ENCODE measurements at places on chromosomes 7 and 10.
A peak's percentile ranks its signal among the peaks of the same experiment; 100 is the strongest.

DNA sequence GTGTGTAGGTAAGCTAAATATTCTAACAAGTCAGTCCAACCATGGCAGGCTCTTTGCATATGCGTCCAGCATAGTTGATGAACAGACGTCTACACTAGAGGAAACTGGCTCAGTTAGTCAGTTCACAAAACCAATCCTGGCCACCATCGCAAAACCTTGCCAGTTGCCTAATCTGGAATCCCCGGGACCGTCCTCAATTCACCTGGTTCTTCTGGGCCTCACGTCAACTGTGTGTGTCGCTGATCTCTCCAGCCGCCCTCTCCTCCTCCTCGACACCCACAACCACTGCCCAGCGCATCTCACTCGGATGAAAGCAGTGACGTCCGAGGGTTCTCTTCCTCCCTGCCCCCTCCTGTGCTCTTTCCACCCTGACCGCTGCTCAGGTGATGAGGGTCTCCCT is 217.8 kb upstream of the SH2B2 start:
- DNase-seq, result no peak

DNA sequence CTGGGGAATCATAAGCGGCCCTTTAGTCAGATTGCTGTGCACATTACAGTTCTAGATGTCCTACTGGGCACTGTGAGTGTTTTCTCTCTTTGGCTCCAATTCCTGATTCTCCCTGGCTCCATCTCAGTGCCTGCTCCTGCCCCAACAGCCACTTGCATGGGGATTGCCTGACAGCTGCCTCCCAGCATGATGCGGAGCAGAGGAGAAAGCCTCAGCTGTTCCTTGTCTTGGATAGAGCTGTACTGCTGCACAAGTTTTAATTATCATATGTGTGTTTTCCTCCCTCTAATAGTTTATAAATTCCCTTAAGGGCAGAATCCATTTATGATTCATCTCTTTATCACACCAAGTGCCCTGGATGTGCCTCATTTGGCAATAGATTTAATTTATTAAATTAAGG is 285.8 kb upstream of the COBL start:
- DNase-seq, result no peak

DNA sequence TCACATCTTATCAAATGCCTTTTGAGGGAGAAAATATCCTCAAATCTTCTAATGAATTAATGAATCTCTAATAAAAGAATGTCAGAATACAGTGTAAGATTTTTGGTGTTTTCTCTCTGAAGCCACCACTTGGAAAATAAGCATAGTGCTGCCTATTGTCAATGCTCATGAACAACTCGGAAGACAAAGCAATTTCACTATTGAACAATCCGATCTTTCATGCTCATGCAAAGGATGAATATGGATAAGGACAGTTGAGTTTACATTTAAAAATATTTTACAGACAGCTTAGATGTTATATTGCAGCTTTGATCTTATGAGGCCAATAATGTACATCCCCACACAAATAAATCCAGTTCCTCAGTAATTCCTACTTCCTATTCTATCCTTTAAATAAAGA is 40.6 kb downstream of the MAGI2 start:
- no peak for DNase-seq

DNA sequence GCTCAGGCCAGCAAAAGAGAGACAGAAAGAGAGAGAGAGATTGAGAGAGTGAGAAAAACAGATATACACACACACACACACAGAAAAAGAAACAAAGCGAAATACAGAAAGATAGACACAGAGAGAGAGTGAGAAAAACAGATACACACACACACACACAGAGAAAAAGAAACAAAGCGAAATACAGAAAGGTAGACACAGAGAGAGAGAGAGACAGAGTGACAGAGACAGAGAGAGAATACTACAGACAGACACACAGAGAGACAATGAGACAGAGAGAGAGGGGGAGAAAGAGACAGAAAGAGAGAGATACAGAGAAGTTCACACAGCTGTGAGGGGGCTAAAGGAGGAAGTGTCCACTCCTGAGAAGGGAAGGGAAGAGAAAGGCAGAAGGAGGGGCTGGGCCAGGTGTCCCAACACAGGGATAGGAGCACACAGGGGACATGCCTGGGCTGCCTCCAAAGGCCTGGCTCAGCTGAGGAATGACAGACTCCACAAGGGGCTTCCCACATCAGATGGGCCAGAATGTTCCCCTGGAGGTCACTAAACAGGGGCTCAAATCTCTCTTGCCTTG is 4.3 kb downstream of the GCK start:
- DNase-seq, result no peak

GRCh38 chr7:151632750-151633515 is 113.2 kb upstream of the RHEB start:
- DNase-seq, result peak; percentile 67

- no peak for DNase-seq
These were observed 104.5 kb downstream of the PIP4K2A start for GRCh38 chr10:22609719-22610465.

GRCh38 chr10:94088926-94089381 is 95.2 kb downstream of the PLCE1 start:
- DNase-seq, result no peak

GRCh38 chr10:33950206-33950605 is 615.7 kb upstream of the NRP1 start:
- no peak for DNase-seq

DNA sequence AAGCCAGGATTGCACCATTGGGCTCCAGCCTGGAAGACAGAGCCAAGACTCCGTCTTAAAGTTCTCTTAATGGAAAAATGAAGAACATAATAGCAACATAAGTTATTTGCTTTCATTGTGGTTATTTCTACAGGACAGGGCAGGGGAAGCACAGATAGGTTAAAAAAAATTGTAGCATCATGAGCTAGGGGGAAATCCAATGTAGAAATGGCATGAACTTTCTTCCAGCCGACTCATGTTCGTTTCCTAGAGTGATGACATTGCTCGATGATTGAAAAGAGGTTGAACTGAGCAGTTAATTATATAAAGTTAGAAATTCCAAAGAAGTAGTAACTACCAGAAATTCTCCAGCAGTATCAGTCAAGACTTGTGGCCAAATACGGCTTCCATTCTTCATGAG is 64.9 kb downstream of the DAGLB start:
- DNase-seq, result no peak

- peak; percentile 52 for DNase-seq
These were observed 1059.4 kb downstream of the NRG3 start for GRCh38 chr10:82934429-82934828.

- peak; percentile 79 for DNase-seq
These were observed 8.5 kb upstream of the SCD start for GRCh38 chr10:100338434-100339036.

DNA sequence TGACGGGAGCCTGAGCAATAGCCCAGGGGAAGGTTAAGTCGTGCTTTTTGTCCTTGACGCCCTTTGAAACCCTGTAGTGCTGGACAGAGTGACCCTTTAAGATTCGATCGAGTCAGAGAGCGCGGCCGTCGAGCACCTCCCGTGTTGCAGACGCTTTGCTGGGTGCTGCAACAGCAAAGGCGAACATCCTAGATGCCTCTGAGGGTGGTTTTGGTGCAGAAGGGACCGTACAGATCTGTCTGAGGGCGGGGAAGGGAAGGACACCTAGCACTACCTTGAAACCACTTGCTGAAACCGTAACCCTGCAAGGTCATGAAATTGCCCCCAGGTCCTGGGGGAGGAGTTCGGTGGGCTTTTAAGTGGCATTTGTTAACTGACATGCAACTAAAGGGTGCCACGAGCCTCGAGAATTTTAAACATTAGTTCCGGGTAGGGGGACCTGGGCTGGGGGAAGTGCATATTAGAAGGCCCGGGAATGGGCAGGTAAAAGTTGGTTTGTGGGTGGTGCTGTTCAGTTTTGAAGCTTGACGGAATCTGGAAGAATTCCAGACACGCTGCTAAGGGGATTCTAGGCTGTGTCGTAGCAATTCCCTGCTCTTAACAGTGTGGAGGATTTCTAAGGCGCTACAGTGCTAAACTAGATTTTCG is 786 bp downstream of the ATP5F1C start:
- peak; percentile 69 for DNase-seq

- no peak for DNase-seq
These were observed 30.1 kb downstream of the SMNDC1 start for GRCh38 chr10:110274647-110275046.

- DNase-seq, result peak; percentile 81
These were observed 12.1 kb downstream of the KCNH2 start for GRCh38 chr7:150966002-150966401.

DNA sequence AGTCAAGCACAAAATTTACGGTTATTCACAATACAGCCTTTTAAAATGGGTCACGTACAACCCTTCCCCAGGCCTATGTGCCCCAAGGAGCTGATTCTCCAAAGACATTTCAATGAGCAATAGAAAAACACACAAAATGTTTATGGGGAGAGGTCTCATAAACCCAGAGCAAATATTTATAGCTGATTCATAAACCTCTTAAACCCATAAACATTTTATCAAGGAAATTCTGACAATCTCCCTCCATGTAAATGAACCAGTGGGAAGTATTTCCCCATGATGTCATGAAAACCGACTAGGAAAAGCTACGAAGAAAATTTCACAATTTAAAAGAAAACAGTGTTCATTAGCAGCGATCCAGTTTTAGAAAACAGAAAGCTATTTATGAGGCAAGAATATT is 36.0 kb downstream of the SFMBT2 start:
- DNase-seq, result peak; percentile 5

DNA sequence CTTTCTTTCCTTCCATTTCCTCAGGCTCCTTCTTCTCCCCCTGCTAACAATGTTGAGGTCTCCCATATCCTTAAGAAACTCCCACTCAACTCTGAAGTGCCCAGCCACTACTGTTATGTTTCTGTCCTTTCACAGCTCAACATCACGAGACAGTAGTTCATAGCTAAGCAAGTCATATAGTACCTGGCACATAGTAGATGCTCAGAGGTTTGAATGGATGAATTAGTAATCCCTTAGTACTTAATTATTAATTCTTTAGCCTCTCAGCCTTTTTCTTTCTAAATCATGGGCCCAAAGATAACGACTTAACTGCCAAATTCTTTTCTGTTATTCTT is 22.6 kb downstream of the CSGALNACT2 start:
- no peak for DNase-seq

DNA sequence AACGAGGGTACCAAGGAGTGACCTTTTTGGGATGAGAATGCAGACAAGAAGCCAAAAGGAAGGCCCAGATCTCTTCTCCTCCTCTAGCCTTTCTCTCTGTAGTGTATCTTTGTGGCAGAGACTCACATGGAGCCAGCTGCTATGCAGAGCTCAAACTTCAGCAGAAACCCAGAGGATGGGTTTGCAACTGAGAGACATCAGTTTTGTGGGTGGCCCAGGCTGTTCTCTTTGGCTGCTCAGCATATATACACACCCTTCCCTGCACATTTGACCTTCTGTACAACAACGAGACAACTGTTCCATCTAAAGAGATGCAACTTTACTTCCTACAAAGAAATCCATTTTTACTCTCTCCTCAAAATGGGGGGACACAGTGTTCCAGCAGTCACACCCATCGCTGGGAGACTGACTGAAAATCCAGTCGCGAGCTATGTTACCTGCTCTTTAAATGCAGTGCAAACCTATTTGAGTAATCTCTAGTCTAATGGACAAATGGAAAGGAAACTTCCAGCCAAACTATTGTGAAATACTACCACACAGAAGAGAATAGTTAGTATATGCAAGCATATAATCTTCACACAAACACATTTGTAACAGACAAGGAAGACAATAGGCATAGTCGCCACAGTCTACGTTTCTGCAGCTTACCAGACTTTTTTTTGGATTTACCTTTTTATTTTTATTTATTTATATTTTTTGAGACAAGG is 51.2 kb downstream of the GTF2I start:
- no peak for DNase-seq

GRCh38 chr10:132708441-132708840 is 77.5 kb downstream of the NKX6-2 start:
- peak; percentile 29 for DNase-seq

DNA sequence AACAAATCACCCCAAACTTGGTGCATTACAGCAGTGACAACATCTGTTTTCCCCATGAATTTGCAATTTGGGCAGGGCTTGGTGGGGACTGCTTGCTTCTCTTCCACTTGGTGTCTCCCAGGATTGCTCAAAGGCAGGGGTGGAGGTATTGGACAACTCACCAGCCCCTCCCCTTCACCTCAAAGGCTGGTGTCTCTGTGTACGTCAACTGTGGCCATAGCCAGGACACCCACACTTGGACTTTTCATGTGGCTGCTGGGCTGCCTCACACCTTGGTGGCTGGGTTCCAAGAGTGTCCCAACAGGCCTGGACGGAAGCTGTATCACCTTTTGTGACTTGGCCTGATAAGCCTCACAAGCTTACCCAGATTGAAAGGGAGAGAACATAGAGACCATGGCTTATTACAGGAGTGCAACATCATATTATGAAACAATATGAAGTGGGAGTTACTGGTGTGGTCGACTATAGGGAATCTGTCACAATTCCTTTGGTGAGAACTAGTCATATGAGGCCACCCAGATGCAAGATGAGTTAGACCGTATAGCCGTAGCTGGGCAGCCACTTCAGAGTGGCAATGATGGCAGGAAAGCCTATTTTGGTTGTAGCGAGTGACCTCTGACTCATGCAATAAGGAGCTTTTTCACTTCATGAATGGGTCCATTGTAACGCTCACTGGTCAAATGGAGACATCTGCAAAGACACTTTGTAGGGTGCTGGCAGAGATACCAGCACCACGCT is 187.6 kb upstream of the ITGB1 start:
- peak; percentile 81 for DNase-seq

GRCh38 chr10:5040010-5040673 is 36.5 kb upstream of the AKR1C2 start:
- DNase-seq, result no peak

GRCh38 chr7:42947521-42947920 is 15.3 kb downstream of the MRPL32 start:
- DNase-seq, result no peak

DNA sequence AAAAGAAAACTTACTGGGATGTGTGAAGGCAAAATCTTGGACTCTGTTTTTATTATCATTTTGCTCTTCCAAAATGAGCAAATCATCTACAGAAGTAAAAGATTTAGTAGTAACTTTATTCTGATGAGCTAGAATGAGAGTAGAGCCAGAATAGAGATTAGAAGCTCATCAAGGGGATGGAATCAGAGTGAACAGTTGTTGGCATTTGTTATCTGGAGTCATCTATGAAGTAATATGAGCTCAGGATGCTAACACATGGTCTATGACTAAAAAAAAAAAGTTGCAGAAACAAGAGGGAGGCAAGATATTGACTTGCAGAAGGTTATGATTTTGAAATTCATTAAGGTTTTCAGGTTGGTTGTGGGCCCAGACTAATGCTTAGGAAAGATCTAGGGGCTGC is 409.1 kb upstream of the ETV1 start:
- DNase-seq, result no peak

GRCh38 chr7:42621543-42622219 is 290.2 kb downstream of the C7orf25 start:
- DNase-seq, result no peak

DNA sequence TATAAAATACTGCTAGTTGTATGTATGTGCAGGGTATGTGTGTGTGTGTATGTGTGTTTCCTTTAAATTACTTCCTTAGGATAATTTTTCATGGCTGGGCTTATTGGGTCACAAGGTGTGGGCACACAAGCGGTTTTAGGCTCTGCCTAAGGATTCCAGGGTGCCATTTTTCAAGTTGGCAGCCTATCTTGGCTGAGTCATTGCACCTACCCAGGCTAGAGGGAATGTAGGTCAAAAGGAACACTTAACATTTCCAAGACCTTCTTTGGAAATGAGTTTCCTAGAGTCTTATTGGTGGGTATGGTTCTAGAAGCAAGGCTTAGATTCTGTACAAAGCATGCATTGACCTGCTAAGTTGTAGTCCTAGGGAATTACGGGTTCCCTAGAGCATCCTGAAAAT is 642.1 kb downstream of the LRMDA start:
- no peak for DNase-seq

GRCh38 chr7:116228241-116228640 is 17.9 kb downstream of the TES start:
- no peak for DNase-seq

Measured in islet precursor cell (in vitro differentiated cells).